Activated naive CD8-positive, alpha-beta T cell treated with anti-CD3 and anti-CD28 coated beads for 36 hours (primary cell): ENCODE measurements at places on chromosomes 2 and 18. TPM values are rescaled to one million over a fixed set of nuclear protein-coding genes. Genes with fewer than 3 reads are reported as not detected.

CYTIP gene
- 304 TPM for total RNA-seq

TSHZ1 gene
- 11.4 TPM for total RNA-seq

SPATA3 gene
- not detected for total RNA-seq

TNS1 gene
- total RNA-seq, result 0.89 TPM

FER1L5 gene
- total RNA-seq, result not detected

DOK6 gene
- total RNA-seq, result not detected

MSTN gene
- total RNA-seq, result not detected

- H3K27ac ChIP-seq, result no peak overlapping the region
- peaks cover 5% of the 10 kb centered on the region for H3K27me3 ChIP-seq
- H3K36me3 ChIP-seq, result no peaks in the 10 kb centered on the region
Observed at GRCh38 chr18:48557640-48558174, 18.9 kb downstream of the CTIF start.

- H3K4me3 ChIP-seq, result no peak overlapping the region
- H3K36me3 ChIP-seq, result no peaks in the 10 kb centered on the region
- peaks cover 23% of the 10 kb centered on the region for H3K27me3 ChIP-seq
- no peak overlapping the region for H3K27ac ChIP-seq
- H3K4me1 ChIP-seq, result no peaks in the 10 kb centered on the region
Observed at GRCh38 chr18:9846162-9846925, 39.4 kb upstream of the TXNDC2 start.

DNA sequence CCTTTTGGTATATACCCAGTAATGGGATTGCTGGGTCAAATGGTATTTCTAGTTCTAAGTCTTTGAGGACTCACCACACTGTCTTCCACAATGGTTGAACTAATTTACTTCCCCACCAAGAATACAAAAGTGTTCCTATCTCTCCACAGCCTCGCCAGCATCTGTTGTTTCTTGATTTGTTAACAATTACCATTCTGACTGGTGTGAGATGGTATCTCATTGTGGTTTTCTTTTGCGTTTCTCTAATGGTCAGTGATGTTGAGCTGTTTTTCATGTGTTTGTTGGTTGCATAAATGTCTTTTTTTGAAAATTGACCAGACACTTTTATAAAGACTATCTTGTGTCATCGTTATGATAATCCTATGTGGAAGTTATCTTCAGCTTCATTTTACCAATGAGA lies 16.0 kb upstream of the ATP8B1 start:
- H3K27me3 ChIP-seq, result peaks cover 25% of the 10 kb centered on the region
- no peak for DNase-seq
- no peak overlapping the region for H3K27ac ChIP-seq
- peaks cover under 1% of the 10 kb centered on the region for H3K36me3 ChIP-seq
- no peak overlapping the region for H3K4me3 ChIP-seq
